Tibial nerve (tissue), 4 donors: ENCODE measurements at places on chromosomes 4 and X. TPM values are rescaled to one million over a fixed set of nuclear protein-coding genes. Genes with fewer than 3 reads are reported as not detected.

DNA sequence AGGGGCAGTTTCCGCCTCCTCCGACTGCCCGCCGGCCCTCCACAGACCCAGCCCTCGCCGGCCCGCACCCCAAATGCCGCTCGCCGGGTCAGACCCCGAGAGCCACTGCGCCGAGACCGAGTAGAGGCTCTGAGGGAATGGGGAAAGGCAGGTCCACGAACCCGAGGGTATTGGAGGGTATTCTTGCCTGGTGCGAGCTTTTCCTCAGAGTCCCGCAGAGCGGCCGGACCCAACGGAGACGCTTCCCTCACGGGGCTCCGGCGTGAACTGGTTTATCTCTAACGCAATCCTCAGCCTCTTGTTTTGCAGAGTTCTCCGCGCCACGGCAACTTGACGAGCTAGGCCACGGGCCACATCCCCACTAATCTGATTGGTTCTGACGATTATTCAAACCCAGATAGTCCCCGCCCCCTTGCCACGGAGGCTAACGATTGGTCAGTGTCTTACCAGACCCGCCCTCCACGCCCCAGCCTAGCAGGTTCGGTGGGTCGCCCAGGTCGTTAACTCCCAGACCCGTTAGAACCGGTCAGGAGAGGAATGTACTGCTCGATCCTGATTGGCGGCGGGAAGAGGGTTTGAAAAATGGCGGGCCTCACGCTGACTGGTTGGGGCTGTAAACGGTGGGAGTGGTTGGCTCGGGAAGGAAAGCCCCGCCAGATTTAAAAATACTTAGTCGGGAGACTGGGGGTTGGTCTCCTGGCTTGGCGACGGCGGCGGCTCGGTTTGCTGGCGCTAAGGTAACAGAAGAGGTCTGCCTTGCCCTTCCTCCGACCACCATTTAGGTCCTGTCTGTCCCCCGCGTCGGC lies at the start of gene HMGB2:
Gene HMGB2, minus strand, starts transcription at position 274 of the 806 bp plus-strand sequence. CDS start 709 bp downstream, outside the sequence.
- DNase-seq: peak; percentile 100
- peak within 1 kb of the TSS; percentile 100 for H3K27ac ChIP-seq
- H3K4me1 ChIP-seq: peaks cover 38% of the 10 kb centered on the region

DNA sequence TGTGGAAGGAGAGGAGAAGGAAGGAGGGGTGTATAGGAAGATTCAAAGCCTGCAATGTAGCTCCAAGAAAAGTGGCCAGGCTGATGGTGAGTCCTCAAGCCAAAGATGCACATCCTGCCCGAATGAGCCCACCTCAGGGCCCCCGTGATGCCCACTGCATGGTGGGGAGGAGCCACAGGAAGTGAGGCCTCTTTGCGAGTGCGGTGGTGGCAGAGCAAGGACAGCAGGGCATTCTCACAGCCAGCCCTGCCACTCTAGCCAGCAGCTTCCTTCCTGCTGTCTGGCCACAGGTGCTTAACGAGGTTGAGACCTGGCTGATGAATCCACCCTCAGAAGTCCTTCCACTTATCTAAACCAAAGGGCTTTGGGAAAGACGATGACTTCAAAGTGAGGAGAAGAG lies 55.8 kb downstream of the BCOR start:
- DNase-seq: no peak
- no peaks in the 10 kb centered on the region for H3K4me1 ChIP-seq
- no peak overlapping the region for H3K27ac ChIP-seq

C4orf36 gene
- total RNA-seq: 0.66 TPM

- H3K27me3 ChIP-seq: peaks cover 10% of the 10 kb centered on the region
- H3K4me3 ChIP-seq: no peak overlapping the region
- no peak overlapping the region for H3K27ac ChIP-seq
- no peak for DNase-seq
- no peaks in the 10 kb centered on the region for H3K36me3 ChIP-seq
- no peaks in the 10 kb centered on the region for H3K4me1 ChIP-seq
Observed at GRCh38 chrX:101397779-101398178, 7.0 kb downstream of the RPL36A start.

GRCh38 chr4:92303621-92304027 lies at the start of gene GRID2:
GRID2 (plus strand) TSS chr4:92303966.
- no peak for DNase-seq
- no peaks in the 10 kb centered on the region for H3K27me3 ChIP-seq
- no peaks in the 10 kb centered on the region for H3K36me3 ChIP-seq
- peak within 1 kb of the TSS; percentile 52 for H3K4me3 ChIP-seq
- H3K4me1 ChIP-seq: no peaks in the 10 kb centered on the region

DNA sequence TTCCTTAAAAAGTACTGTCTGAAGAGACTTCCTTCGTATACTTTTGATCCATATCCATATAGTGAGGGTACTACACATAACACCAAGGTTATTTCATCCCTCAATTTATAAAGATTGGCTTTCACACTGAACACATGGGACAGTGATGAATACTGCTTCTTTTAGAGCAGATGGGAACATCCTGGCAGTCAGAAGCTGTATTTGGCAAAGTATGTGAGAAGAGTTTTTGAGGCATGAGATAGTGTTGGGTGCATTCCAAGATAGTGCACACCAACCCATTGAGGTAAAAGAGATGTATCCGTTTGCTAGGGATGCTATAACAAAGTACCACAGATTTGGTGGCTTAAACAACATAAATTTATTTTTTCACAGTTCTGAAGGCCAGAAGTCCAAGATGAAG lies 141.1 kb downstream of the MOSPD2 start:
- H3K27me3 ChIP-seq: no peaks in the 10 kb centered on the region
- no peaks in the 10 kb centered on the region for H3K36me3 ChIP-seq
- DNase-seq: no peak
- no peaks in the 10 kb centered on the region for H3K4me1 ChIP-seq
- H3K27ac ChIP-seq: no peak overlapping the region

DNA sequence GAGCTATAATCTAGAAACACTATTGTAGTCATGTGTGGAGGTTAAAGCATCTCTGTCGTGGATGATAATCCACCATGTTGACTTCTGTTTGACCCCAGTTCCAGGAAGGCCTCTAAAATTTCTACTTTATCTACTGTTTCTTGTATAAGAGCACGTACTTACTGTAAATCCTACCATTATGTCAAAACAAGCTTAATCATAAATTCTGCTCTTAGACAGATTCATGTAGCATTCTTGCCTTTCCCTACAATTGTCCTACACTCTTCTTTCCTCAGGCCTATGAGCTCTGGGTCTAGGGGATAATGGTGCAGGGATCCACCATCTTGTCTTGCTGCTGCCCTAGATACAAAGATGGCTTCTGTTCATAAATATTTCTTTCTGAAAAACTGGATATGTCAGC lies 2594.3 kb downstream of the ARAP2 start:
- H3K4me1 ChIP-seq: no peaks in the 10 kb centered on the region
- no peaks in the 10 kb centered on the region for H3K27me3 ChIP-seq
- no peak for DNase-seq
- no peak overlapping the region for H3K27ac ChIP-seq
- no peaks in the 10 kb centered on the region for H3K36me3 ChIP-seq

MAGEA12 gene
- not detected for total RNA-seq

- no peak overlapping the region for H3K4me3 ChIP-seq
- no peaks in the 10 kb centered on the region for H3K36me3 ChIP-seq
- H3K4me1 ChIP-seq: no peaks in the 10 kb centered on the region
- no peaks in the 10 kb centered on the region for H3K27me3 ChIP-seq
Observed at GRCh38 chr4:12723849-12724447, 760.2 kb downstream of the RAB28 start.

GLRA2 gene
- not detected for total RNA-seq

DNA sequence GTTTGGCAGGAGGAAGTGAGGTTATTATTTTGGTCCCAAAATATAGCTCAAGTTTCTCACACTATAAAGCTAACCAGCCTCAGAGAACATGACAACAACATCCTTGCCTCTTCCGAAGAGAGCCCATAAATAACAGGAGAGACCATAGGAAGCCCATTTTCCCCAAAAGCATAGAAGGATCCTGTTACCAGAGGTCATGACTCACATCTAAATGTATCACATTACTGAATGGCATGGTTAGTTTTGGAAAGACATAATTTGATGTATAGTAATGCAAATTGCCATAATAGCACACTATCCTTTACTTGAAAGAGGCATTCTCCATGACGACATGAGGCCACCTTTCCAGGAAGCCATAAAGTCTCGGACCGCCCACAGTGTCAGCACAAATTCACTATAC lies 238.8 kb upstream of the GRIA3 start:
- H3K36me3 ChIP-seq: no peaks in the 10 kb centered on the region
- H3K4me1 ChIP-seq: no peaks in the 10 kb centered on the region
- H3K4me3 ChIP-seq: no peak overlapping the region
- no peak overlapping the region for H3K27ac ChIP-seq
- no peaks in the 10 kb centered on the region for H3K27me3 ChIP-seq

HSFX2 gene
- total RNA-seq: not detected

MID1 gene
- total RNA-seq: 10.8 TPM

- no peak overlapping the region for H3K4me3 ChIP-seq
- no peak for DNase-seq
- no peaks in the 10 kb centered on the region for H3K36me3 ChIP-seq
- no peaks in the 10 kb centered on the region for H3K4me1 ChIP-seq
- no peaks in the 10 kb centered on the region for H3K27me3 ChIP-seq
Observed at GRCh38 chrX:153649915-153650782, 3.1 kb downstream of the DUSP9 start.

BMPR1B gene
- 9.3 TPM for total RNA-seq

DNA sequence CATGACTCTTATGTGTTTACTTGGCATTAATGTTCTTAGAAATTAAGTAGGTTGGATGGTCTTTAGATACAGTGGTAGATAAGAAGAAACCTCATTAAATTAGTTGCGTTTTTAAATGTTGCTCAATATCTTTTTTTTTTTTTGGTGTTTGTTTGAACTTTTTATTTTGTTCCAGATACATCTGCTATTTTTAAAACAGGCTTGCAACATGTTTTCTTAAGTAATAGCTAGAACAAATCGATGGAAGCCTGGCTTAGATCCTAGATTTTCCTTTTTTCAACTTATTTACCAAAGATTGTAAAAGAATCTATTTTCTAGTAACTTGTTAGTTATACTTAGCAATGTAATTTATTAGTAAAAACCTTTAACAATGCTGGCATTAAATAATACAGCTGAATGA lies 9.3 kb downstream of the CNKSR2 start:
- H3K27me3 ChIP-seq: no peaks in the 10 kb centered on the region
- H3K27ac ChIP-seq: no peak overlapping the region
- H3K4me1 ChIP-seq: no peaks in the 10 kb centered on the region
- H3K4me3 ChIP-seq: no peak overlapping the region
- DNase-seq: no peak
- no peaks in the 10 kb centered on the region for H3K36me3 ChIP-seq

DNA sequence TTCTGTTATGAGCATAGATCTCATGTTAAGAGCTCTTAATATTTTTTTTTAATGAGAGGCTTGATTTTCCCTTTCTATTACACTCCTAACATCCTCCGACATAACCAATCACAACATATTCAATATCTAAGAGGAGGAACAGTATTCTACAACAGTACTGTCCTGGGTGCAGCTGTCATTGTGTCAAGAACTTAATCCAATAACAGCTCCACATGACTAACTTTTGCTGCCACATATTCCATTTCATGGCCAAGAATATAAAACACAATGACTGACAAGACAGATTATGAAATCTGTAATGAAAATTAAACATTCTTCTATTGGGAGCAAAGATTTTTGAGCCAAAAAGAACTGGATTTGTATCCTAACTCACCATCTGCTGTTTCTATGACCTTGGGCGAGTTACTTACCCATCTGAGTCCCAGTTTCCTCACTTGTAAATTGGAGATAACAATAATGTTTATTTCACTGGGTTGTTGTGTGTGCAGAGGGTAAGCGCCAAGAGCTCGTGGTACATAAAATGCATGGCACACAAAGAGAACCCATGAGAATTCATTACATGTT lies 405.6 kb downstream of the SPRY1 start:
- H3K4me1 ChIP-seq: no peaks in the 10 kb centered on the region
- DNase-seq: no peak
- no peak overlapping the region for H3K27ac ChIP-seq
- H3K27me3 ChIP-seq: no peaks in the 10 kb centered on the region
- H3K4me3 ChIP-seq: no peak overlapping the region
- no peaks in the 10 kb centered on the region for H3K36me3 ChIP-seq

DNA sequence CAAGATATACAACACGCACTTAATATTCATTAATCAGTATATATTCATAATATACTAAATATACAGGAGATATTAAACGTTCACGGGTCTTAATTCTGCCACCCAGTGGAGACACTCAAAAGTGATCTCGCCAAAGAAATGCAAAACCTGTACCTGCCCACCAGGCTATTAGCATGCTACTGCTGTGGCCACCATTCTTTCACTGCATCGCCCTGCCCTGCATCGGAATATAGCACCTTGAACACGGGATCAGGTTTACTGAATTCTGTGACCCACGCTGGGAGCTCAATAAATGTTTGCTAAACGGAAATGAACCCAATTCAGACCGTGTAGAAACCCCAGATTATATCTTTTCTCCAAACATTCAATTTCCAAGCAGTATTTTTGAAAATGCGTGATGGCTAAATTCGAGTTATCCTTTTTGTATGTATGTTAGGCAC lies 840 bp upstream of the CLCN3 start:
- H3K27me3 ChIP-seq: no peaks in the 10 kb centered on the region
- H3K4me3 ChIP-seq: peak overlapping the region; percentile 67
- peak overlapping the region; percentile 97 for H3K27ac ChIP-seq
- no peaks in the 10 kb centered on the region for H3K36me3 ChIP-seq
- DNase-seq: peak; percentile 39

- H3K36me3 ChIP-seq: no peaks in the 10 kb centered on the region
- DNase-seq: no peak
- H3K4me1 ChIP-seq: no peaks in the 10 kb centered on the region
- no peak overlapping the region for H3K4me3 ChIP-seq
Observed at GRCh38 chr4:56892691-56893090, 15.0 kb upstream of the REST start.

AFP gene
- total RNA-seq: not detected

GRCh38 chr4:32488690-32489089 lies 1768.5 kb downstream of the PCDH7 start:
- no peak overlapping the region for H3K27ac ChIP-seq
- H3K4me1 ChIP-seq: peaks cover 9% of the 10 kb centered on the region
- no peak overlapping the region for H3K4me3 ChIP-seq
- no peaks in the 10 kb centered on the region for H3K27me3 ChIP-seq
- no peak for DNase-seq
- no peaks in the 10 kb centered on the region for H3K36me3 ChIP-seq

DNA sequence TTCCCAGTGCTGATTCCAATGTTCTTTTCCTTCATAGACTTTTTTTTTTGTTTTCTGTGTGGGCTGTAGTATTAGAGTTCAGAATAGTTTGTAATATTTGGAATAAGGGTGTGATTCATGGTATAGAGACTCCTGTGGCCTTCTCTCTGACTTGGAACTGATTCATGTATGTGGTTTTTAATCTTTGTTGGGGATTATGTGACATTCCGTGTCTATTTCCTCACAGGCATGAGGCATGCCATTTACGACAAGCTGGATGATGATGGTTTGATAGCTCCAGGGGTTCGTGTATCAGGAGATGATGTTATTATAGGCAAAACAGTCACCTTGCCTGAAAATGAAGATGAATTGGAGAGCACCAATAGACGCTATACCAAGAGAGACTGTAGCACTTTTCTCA lies 44.4 kb downstream of the POLR2B start:
- no peak overlapping the region for H3K4me3 ChIP-seq
- no peak overlapping the region for H3K27ac ChIP-seq
- H3K36me3 ChIP-seq: peaks cover 94% of the 10 kb centered on the region
- no peaks in the 10 kb centered on the region for H3K27me3 ChIP-seq
- no peak for DNase-seq

- DNase-seq: no peak
- H3K4me1 ChIP-seq: no peaks in the 10 kb centered on the region
- no peaks in the 10 kb centered on the region for H3K27me3 ChIP-seq
- no peaks in the 10 kb centered on the region for H3K36me3 ChIP-seq
Observed at GRCh38 chr4:20839957-20840356, 139.7 kb downstream of the PACRGL start.
